ENCODE measurements at places on chromosomes 3 and 15.

- peak; percentile 26 for DNase-seq
Measured at GRCh38 chr3:184155644-184156521, 706 bp downstream of the DVL3 start.

- no peak for DNase-seq
Measured at GRCh38 chr3:24495326-24495994, 810 bp upstream of the THRB start.

GRCh38 chr3:24565656-24566055, 71.0 kb upstream of the THRB start:
- DNase-seq = no peak

- no peak for DNase-seq
Measured at GRCh38 chr3:107689355-107689754, 166.6 kb downstream of the BBX start.

- DNase-seq = no peak
Measured at GRCh38 chr3:51274052-51274451, 111.0 kb upstream of the MANF start.

DNA sequence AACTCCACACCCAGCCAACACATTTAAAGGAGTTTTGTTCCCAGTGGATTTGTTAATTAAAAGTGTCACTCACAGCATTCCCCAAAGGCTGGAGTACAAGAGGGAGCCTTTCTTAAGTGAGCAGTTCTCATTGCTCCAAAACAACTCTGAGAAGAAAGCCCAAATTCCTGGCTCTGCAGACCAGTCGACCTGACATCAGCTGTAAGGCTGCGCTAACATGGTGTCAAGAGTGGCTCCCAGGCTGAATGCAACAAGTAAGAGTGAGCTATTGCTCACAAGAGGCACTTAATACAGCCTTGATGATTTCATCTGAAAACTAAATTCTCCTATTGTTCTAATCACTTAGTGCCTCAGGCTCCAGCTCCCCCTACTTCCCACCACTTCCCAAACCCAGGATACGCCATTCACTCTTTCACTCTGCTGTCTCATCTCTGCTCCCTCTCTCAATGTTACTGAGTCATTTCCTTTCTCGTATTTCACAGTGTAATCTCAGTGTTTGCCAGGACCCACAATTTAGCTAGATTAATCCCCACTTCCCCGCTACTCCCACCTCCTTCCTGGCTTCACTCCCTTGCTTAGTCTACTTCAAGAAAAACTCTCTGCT, 81.8 kb downstream of the WWTR1 start:
- DNase-seq = no peak

- DNase-seq = no peak
Measured at GRCh38 chr3:49351521-49352011, 6.6 kb downstream of the GPX1 start.

DNA sequence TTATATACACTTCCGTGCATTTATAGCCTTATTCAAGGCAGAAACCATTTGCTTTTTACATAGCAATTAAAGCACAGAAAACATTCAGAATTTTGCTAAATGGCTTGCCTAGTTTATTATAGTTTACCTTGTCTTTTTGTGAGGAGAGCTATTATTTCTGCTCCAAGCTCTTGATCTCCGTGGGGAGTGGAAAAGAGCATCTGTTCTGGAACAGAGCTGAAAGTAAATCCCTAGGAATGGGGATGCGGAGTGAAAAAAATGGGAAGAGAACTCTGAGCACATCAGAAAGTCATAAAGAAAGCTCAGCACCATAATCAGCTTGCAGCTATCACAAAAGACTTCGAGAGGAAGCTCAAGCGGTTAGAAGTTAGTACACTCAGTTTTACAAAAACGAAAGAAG, 1006.7 kb downstream of the ROBO2 start:
- no peak for DNase-seq

DNA sequence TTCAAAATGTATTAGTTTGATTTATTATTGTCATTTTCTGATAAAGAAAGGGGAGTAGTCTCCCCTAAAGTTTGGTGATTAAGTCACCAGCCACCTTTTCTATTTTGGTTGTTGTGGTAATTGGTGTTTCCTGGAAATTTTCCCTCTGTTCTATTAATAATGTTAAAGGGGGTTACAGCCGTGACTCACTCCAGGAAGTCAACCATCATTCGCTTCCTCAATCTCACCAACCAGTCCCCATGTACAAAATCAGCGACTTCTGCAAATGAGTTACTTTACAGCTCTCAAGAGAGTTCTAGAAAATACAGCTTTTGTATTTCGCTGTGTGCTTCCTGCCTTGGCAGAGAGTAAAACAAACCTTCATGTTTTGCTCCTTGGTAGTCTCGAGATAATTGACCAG, 285.1 kb downstream of the LPP start:
- DNase-seq = no peak
